SK-N-MC (cell line): ENCODE measurements at places on chromosomes 16 and 17.

- DNase-seq: no peak
Observed at GRCh38 chr16:48592839-48593429, 17.0 kb downstream of the N4BP1 start.

DNA sequence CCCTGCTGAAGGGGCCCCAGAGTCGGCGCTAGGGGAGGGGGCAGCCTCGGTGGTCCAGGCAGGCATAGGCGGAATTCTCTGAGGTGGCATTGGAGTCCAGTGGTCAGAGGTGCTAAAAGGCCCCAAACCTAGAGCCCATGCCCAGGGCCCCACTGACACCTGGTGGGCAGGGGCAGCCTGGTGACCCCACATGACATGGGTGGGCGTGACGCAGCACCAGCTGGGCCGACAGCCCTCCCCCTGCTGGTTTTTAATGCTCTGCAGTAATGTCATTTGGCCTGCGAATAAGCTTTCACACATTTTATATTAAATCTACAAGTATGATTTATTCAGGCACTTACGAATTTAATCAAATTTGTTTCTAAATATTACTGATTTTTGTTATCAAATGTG is 2.1 kb upstream of the RNPS1 start:
- no peak for DNase-seq

GRCh38 chr16:1283296-1283695 is 26.1 kb upstream of the UBE2I start:
- DNase-seq: no peak

DNA sequence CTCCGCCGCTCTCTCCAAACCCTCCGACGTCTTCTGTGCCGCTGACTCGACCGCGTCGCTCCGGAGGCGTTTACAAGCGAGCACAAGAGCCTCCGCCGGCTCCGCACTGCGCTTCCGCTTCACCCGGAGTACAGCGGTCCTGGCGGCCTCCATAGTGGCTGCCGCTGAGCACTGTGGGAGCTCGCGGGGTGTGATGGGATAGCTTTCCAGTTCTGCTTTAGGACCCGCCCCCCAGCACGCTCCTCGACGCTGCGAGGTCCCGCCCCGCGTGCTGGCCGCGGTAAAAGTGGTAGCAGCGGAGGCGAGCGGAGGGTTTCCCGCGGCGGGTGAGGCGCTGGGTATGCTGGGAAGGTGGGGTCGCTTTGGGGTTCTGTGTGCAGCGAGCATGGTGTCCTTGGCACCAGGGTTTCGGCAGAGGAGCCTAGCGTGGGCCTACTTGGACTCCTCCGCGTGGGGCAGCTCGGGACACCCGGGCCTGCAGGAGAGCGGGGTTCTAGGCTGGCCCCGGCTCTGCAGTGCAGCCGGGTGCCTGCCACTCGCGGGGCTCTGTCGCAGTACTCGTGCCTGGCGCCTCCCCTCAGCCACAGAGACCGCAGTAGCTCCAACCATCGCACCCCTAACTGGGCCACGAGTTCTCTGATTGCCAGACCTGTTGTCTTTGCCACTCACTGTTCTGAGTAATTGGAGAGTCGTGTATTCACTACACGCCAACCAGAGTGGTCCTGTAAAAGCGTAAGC is at the start of the genes PRMT7 and SLC7A6OS:
Gene PRMT7, plus strand, starts transcription at position 246 of the 738 bp plus-strand sequence. CDS start 4,961 bp downstream, outside the sequence.
Gene SLC7A6OS, minus strand, starts transcription at position 173 of the 738 bp plus-strand sequence. Its CDS starts 20 bp downstream, at position 153.
- no peak for DNase-seq

DNA sequence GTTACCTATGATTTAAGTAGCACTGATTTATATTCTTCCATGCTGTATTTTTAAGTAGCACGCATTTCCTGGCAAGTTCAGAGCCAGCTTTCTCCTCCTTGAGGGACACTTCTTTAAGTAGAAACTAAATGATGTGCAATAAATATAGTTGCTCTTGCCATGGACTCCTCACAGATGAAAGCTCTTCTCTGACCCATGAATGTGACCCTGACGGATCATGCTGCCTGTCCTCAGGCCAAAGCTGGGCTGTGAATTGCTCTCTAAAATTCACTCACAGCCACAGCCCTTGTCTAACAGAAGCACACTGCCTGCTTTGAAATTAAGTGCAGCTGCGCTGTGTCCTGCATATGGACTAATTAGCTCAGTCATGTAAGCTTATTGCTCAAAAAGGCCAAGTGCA is 438.8 kb downstream of the PMP22 start:
- DNase-seq: no peak

DNA sequence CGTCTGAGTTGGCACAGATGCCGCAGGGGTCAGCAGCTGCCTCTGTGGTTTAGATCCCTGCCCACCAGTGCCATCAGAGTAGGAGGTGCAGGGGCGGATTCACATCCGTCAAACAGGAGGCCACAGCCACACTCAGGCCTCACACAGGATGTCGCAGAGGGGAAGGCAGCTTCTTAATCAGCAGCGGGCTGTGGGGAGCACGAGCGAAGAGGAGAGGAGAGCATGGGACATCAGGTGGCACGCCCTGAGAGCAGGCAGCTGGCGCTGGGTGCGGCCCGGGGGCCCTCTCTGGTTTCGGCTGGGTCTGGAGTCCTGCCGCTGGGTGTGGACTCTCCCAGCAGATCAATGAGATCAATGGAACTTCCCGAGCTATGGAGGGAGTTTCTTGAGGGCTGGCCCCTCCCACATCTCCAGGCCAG is 9.6 kb downstream of the LLGL2 start:
- no peak for DNase-seq

DNA sequence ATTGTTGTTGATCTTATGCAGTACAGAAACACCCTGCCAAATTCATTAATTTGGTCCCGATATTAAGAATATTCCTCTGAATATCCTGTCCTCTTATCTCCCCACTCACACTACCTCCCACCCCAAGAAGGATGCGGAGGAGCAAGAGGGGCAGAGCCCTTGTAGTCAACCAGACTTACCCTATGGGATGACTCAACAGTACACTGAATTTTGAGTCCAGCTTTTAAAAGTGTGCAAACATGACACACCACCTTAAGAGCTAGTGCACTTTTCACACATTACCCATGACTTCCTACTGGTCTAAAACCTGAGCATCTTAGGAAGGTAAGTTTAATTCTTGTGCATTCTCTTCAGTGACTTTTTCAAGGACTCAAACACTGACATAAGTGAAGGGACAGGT is 9.5 kb downstream of the USP22 start:
- DNase-seq: no peak

- DNase-seq: no peak
Observed at GRCh38 chr17:58006560-58006923, 504 bp downstream of the SRSF1 start.

GRCh38 chr16:67393788-67394154 is 473 bp upstream of the TPPP3 start:
- no peak for DNase-seq

- DNase-seq: no peak
Observed at GRCh38 chr16:79062821-79063220, 537.7 kb downstream of the MAF start.
